ENCODE measurements at places on chromosomes 3 and 15.
A peak's percentile ranks its signal among the peaks of the same experiment; 100 is the strongest.

GRCh38 chr3:23508464-23508863, 297.3 kb upstream of the UBE2E1 start:
- no peak for DNase-seq

DNA sequence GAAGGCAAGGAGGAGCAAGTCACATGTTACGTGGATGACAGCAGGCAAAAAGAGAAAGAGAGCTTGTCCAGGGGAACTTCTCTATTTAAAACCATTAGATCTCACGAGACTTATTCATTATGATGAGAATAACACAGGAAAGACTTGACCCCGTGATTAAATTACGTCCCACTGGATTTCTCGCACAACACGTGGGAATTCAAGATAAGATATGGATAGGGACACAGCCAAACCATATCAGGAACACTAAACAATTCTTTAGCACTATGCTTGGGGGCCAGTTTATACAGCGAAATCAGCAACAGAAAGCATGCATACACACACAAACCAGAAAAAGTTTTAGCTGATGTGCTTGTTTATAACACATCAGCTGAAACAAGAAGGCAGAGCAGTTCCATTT, 704.2 kb downstream of the OTOL1 start:
- no peak for DNase-seq

- DNase-seq, result no peak
These were observed 206.5 kb downstream of the XXYLT1 start for GRCh38 chr3:195064300-195064931.

DNA sequence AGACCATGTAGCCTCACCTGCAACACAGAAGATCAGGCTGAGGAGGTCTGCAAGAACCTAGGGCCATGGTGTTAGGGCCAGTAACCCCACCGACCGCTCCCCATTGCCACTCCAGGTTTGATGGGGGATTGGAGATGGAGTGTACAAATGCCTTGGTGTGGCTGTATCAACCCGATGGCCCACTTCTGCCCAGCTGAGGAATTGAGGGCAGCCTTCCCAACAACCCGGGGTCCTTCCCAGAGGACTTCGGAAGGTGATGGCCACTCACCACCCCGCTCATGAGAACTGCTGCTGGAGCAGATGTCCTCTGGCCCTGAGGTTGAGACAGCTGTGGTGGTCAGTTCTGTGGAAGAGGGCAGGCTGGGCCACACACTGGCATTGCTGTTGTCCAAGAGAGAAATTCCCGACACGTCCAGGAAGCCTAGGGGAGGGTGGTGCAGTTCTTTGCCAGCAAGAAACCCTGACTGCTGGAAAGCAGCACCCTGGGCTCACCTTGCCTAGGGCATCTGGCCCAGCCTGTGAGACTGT, 8.9 kb downstream of the GORASP1 start:
- DNase-seq, result no peak

GRCh38 chr15:73575636-73576247, 57.4 kb downstream of the NPTN start:
- DNase-seq, result no peak

- no peak for DNase-seq
These were observed 14.4 kb upstream of the ATP13A4 start for GRCh38 chr3:193569119-193569518.

DNA sequence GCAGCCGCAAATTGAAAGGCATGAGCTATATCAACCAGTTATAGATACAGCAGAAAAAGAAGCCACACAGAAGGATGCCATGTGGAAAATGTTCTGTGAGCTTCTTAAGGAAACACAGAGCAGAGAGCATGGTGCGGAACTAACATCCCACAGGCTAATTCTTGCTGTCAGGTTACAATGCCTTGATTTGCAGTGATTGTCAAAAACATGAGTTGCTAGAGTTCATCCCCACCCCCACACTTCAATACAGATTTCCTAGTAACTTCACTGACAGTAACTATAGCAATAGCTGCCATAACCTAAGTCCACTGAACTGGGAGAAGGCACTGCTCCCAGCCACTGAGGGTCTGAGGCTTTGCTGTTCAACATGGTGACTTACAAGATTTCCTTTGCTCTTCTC, 821.6 kb downstream of the SQOR start:
- no peak for DNase-seq

- DNase-seq, result no peak
These were observed 112.3 kb downstream of the CDIN1 start for GRCh38 chr15:36691579-36692357.

DNA sequence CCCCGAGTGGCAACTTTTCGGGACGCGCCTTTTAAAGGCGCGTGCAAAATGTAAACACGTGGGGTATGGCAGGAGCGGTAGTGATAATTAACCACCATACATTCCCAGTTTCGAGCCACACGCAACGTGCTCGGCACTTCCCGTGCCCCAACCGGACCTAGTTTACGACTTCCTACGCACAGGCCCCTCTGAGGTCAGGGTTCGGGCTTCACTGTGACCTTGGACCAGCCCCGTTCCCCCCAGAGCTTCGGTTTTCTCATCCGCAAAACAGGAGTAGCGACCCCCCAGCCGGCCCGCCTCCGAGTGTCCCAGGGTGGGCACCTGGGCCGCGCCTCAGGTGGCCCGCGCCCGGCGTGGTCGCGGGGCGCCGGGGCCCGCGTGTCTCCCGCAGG, 451 bp downstream of the CHCHD4 start:
- DNase-seq, result peak; percentile 42

GRCh38 chr15:55916666-55917409, 76.6 kb downstream of the NEDD4 start:
- no peak for DNase-seq

- DNase-seq, result no peak
These were observed 21.8 kb upstream of the CLDN18 start for GRCh38 chr3:137988152-137988551.

DNA sequence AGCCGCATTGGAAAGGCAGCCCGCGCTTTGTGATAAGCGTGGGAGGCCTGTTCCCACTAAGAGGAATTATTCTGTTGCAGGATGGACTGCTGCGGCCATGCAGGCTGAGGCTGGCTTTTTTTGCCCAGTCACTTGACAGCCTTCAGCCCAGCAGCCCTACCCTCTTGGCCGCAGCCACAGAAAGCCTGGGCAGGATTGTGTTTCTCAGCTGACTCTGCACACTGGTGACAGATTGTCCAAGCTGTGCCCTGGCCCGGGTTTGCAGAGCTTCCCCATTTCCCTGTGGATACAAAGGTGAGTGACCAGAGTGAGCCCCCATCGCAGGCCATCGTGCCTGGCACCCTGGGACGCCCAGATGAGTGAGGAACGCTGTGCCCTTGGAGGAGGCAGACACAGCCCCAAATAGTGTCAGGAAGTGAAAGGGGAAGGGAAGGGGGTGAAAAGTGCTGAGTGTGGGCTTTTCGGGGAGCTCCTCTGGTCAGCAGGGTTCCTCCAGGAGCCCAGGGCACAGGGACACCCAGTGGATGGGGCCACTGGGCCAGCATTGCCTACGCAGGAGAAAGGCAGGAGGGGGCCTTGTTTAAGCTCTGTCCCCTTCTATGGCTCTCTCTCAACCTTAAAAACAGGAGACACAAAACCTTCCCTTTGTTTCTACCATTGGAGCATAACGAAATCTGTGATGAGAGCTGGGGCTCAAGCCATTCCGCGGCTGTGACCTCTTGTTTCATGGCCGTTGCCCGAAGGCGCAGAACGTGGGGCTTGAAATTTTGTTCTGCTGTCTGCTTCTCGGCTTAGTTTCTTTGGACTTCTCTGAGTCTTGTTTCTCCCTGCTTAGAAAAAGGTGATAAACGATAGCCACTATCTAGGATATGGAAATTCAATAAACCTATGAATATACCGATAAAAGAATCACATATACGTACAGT, 91.5 kb upstream of the MEF2A start:
- no peak for DNase-seq

DNA sequence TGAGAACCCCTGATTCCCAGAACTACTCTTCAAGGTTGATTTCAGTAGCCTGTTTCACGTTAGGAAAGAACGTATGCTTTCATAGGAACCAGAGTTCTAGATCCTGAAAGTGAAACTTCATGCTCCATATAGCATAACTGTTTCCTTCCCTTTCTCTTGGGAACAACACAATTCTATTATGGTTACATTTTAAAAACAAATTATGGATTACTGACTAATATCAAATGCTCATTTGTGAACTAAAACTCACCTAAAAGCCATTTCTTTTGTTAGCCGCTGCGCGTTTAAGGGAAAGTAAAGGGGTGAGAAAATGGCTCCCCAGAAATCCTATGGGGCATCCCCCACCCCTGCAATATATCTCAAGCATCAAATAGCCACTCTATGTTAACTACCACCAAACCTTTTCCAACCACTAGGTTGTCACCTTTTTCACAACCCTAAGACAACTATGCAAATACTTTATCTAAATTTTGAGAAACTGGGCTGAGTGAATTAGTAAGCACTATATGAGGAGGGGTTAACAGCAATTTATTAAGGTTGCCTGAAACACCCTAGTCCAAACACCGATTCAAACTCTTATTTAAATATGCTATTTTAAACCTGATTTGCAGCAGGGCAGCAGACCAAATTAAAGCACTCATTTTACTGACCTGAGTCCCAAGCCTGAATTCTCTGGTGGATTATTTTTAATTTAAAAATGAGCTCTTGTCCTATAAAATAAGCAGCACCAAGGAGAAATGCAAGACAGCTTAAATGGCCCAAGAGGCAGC, 2.4 kb downstream of the SIAH2 start:
- DNase-seq, result no peak

- DNase-seq, result no peak
These were observed 153.7 kb upstream of the GAP43 start for GRCh38 chr3:115469649-115470048.

GRCh38 chr3:130627143-130627855, 110.3 kb downstream of the COL6A6 start:
- DNase-seq, result no peak

- DNase-seq, result no peak
These were observed 112.9 kb downstream of the SEC22A start for GRCh38 chr3:123314359-123315270.

All from activated CD4-positive, alpha-beta T cell treated with anti-CD3 and anti-CD28 coated beads for 1 hour (primary cell).